ENCODE measurements at places on chromosomes 4 and X. TPM values are rescaled to one million over a fixed set of nuclear protein-coding genes. Genes with fewer than 3 reads are reported as not detected.

DNA sequence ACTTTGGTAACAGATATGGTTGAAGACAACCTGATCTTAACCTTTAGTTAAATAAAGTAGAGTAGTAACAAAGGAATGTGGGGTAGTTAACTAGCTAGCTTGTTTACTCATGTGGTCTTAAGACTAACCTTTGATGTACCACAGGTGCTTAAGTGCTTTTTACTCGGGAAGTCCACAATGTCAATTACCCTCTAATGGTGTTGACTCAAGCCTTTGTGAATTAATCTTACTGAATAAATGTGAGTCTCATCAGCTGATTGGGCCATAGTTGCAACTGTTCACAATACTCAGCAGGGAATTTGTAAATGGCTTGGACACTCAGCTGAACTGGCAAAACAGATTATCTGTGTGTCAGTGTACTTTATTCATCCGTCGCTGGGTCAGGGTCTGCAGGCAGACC, 119.0 kb upstream of the UGT8 start:
- DNase-seq = no peak

DNA sequence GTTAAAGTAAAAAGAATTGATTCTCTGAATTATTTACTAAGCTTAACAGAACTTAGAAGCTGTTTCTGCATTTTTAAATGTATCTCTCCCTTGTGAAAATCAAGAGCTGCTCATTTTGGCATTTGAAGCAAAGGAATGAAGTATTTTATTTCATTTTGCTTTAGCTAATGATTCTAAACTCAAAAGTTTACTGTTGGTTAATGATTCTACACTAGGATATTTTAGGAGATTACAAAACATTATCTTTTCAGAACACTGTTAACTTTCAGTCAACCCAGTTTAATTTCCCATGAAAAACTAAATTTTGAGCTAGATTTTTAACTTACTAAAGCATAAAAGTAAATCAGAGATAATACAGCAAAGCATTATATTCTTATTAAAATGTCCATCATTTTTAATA, 355.2 kb upstream of the CXorf51B start:
- DNase-seq = no peak

The PIR gene
- total RNA-seq = 15.0 TPM

DNA sequence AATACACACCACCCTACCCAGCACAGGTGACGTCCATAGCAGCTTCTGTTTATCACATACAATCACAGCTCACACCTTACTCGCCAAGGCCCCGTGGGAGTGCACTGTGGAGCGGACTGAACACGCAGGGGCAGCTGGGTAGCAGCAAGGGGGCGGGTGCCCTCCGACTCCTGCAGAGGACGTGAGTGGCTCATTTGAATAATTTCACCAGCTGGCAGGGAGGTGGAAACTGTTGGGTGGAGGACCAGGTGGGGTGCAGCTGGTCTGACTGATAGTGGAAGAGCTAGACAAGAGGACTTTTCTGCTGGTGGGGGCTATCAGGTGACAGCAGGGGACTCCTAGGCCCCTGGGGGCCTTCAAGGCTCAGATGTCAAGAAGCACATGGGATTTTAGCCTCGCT, 16.3 kb downstream of the MAN2B2 start:
- DNase-seq = no peak

DNA sequence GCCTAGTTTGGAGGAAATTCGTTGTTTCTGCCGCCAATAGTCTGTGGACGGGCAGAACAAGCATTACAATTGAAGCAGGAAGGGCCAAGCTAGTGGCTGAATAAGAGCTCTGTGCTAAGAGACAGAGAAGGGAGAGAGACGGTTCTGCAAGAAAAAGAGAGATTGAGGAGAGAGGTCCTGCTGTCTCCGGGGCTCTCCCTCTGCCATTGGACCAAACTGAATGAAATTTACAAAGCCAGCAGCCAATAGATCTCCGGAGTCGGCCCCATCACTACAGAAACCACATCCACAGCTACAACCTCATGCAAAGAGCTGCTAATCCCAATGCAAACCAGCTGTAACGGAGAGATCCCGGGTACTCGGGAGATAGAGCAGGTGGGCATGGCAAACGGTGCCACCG, at the start of gene NLGN4X:
TSS of gene NLGN4X (minus strand) at position 148 of the 400 bp plus-strand sequence. CDS start 77,401 bp downstream, outside the sequence.
- DNase-seq = no peak

The USP17L18 gene
- total RNA-seq = not detected

The CCDC110 gene
- total RNA-seq = 1.2 TPM

The CPLX1 gene
- total RNA-seq = 8.8 TPM

The TLR10 gene
- 0.33 TPM for total RNA-seq

DNA sequence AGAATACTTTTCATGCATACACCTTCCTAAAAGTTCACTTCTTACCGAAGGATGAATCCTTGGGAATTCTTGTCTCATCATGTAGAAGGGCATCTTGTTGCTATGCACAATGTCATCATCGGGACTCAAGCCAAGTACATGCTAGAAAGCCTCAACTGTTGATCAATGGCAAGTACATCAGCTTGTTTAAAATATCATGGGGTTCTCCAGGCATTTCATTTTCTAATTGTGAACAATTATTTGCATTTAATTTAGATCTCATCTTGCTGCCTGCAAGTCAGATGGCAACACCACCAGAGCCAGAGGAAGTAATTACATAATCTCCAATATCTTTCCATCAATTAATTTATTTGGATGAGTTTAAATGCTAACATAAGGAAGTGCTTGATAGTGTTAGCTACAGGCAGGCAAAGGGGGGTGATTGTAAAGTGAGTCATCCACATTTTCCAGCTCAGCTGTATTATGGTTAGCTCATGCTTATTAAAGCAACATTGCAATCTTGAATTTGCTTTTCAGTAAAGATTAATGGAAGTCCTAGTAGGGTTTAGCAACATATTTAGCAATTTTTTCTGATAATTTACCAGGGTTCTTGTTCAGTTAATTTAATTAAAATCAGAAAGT, 356.5 kb downstream of the CBLL2 start:
- no peak for DNase-seq

The AMTN gene
- total RNA-seq = not detected

The GDPD2 gene
- not detected for total RNA-seq

DNA sequence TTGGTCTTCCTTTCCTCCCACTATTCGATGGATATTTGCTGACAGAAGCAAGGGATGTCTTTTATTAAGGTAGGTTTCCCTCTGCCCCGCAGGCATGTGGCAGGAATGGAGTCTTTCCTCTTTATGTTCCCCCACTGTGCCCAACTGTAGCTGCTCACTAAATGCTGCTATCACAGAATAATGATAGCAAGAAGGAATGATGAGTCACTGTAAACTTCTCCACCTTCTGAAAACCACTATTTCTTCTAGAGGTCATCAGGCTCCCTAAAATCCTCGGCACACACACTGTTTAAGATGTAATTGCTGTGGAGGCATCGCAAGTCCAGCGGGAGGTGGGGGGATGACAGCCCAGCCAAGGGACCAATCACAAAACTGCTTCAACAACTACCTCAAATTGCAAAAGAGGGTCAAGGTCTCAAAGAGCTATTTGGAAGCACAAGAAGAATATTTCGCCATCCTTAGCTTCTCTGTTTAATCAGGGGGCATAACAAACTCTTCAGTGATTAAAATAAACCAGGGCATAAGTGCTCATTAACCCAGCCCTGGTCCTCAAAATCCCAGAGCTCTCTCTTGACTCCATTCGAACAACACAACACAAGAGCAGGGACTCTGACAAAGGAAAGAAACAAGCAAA, 13.9 kb downstream of the QDPR start:
- DNase-seq = peak; percentile 80

DNA sequence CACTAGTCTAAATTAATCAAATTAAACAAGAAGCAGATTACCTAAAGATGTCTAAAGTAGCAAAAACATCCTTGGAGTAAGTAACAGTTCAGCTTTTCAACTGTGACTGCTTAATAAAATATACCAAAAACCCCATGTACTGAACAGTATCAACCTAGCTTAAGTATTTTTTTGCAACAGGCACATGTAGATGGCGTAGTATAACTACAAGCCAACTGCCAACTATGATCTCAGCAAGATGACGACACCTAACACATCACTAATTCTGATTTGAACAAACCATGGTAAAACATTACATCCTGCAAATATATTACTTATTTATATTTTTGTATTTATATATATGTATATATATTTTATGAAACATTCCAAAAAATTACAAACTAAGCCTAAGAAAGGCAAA, 24.5 kb downstream of the DHX15 start:
- DNase-seq = no peak

The CDKL2 gene
- total RNA-seq = 1.2 TPM

DNA sequence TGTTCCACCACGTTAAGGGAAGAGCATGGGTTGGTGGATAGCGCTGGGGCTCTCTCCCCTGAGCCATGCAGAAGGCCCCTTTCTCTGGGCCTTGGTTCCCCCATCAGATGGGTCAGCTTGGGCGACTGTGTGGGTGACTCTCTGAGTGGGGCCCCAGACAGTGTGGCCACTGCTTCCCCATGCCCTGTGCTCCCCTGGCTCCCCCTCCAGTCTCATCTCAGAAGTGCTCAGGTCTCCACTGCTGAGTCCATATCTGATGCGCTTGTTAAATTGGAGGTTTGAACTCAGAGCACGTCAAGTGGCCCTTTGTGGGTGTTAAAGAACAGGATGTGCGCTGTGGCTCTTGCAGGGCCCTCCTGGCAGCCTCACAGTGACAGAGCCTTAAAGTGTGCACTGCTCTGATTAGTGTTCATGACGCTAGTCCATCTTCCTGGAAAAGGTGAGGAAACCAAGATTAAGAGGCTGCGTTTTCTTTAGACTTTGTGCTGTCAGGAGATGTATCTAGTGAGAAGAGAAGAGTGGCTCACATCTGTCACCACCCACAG, 59.8 kb downstream of the NELFA start:
- no peak for DNase-seq

- no peak for DNase-seq
Measured at GRCh38 chrX:11532291-11533078, 133.2 kb downstream of the ARHGAP6 start.

- no peak for DNase-seq
Measured at GRCh38 chrX:101028562-101028961, 23.3 kb downstream of the TRMT2B start.

- DNase-seq = no peak
Measured at GRCh38 chrX:7201496-7201895, 53.5 kb upstream of the PUDP start.

- DNase-seq = no peak
Measured at GRCh38 chr4:98385831-98386230, 124.6 kb downstream of the RAP1GDS1 start.

The IL9R gene
- not detected for total RNA-seq

- peak; percentile 59 for DNase-seq
Measured at GRCh38 chr4:687971-688853, 739 bp downstream of the SLC49A3 start.

The DSPP gene
- not detected for total RNA-seq

GRCh38 chr4:72275381-72275780, 243.6 kb downstream of the NPFFR2 start:
- DNase-seq = no peak

Data from adrenal gland (tissue), 19 donors.